Midbrain (tissue), 1 donor: ENCODE measurements at places on chromosomes 16 and 17.

DNA sequence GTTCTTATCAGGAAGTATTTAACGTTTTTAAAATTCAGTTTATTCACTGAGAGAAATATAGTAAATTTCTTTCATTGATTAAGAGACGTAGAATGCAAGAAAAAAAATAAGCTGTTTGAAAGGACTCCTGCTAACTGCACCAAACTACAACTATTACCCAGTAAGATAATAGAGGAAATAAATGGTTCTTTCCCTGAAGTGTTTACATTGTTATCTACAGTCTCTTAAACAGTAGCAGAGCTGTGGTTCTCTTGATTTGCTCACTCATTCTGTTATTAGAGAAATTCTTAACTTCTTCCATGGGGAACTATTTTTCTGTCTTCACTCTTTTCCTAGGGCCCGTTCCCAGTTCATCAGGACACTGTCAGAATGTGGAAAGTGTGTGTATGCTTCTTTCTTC lies 973.0 kb downstream of the KCNJ2 start:
- no peak for DNase-seq

DNA sequence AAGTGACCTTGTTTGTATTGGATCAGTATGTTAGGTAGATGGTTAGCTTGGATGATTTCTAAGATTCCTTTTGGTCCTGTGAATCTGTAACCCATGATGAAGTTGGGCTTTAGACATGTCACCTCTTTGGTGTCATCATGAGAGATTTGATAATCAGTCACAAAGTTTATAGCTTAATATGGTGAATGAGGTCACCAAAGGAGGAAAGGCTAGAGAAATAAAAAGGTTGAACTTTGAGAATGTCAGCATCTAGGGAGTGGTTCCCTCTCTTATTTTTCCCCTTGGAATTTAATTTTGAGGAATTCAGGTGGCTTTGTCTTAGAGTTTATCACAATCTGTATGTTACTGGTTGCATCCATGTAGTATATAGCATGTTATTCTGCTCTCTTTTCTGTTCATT lies 45.3 kb downstream of the NLK start:
- DNase-seq, result no peak

DNA sequence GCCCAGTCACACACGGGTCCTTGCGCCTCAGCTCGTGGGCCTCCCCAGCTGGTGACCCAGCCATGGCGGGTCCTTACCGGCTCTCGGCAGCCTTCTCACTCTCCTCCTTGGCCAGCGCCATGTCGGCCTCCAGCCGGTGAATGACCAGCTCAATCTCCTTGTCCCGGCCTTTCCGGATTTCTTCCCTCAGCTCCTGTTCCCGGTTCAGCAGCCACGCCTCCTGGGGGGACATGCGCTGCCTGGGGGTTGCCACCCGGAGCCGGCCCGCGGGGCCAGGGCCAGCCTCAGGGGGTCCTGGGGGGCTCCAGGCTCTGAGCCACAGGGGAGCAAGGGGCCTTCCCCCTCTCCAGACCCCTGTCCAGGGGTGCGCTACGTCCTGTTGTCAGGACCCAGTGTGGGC lies 25.1 kb upstream of the AATK start:
- no peak for DNase-seq

GRCh38 chr17:13931800-13932460 lies 137.4 kb upstream of the COX10 start:
- DNase-seq, result no peak

GRCh38 chr17:77304746-77305473 lies 164.1 kb downstream of the SEC14L1 start:
- no peak for DNase-seq

DNA sequence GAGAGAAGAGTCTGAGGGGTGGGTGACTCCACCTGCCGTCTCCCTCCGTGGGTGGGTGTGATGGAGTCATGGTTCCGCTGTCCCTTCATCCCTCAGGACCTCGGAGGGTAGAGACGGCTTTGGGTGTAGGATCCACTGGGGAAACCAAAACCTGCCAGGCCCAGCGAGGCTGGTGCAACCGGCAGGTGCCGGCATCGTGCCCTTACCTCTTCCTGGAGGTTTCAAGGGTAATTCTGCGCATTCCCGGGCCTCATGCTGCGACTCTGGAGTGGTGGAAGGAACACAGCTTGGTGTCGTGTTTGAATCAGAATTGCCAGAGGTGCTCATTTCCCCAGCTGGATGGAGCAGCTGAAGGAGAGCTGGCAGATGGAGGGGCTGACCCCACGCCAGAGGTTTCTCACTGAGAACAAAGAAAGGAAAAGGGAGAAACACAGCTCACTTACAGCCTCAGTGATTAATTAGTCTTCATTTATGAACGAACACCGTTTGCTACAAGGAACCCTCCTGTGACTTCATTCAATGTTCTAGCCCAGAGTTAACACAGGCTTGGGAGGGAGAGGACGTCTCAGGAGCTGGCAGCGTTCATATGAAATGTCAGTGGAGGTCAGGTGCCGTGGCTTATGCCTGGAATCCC lies 16.3 kb upstream of the ATP2A3 start:
- no peak for DNase-seq

DNA sequence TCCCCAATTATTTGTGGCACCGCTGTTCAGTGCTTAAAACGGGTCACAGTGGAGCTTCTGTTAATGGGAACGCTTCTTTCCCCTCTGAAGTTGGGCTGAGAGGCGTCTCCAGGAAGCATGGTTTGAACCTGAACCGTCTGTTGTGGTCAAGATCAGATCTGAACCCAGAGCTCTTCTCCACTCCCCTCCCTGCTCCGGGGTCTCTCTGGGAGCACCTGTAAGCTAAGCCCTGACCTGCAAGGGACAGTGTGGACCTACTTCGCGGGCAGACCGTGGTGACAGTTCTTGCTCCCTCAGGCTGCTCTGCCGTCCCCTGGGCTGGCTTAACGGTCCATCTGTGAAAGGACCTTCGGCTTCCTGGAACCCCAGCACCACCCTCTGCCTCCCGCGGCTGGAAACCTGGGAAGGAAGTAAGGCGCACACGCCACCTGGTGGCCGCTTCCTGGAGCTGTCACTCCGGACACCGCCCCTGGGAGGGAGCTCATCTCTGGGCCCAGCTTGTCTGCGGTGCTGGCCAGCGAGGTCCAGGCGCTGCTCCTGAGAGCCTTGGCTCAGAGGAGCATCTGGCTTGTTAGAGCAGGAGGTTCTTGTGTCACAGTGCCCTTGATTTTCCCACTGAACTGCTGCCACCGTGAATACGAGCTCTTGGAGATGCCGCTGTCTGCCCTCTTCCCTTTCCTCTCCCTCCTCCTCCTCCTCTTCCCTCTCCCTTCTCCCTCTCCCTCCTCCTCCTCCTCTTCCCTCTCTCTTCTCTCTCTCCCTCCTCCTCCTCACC lies 518.5 kb upstream of the EEF2KMT start:
- DNase-seq, result peak; percentile 73

DNA sequence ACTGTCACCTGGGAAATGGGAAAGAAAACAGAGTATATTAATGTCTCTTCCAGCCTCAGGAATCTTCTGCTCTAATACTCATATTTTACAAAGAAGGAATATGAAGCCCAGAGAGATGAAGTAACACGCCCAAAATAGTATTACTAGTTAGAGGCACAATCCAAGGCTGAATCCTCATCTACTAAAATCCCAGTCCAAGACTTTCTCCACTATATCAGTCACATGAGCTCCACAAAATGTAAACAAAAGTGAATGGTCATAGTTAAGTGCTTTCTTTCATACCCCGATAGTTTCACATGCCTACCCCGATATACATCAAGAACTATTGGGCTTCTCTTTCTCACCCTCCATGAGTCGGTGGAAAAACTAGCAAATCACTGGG lies 965 bp downstream of the INTS2 start:
- no peak for DNase-seq

DNA sequence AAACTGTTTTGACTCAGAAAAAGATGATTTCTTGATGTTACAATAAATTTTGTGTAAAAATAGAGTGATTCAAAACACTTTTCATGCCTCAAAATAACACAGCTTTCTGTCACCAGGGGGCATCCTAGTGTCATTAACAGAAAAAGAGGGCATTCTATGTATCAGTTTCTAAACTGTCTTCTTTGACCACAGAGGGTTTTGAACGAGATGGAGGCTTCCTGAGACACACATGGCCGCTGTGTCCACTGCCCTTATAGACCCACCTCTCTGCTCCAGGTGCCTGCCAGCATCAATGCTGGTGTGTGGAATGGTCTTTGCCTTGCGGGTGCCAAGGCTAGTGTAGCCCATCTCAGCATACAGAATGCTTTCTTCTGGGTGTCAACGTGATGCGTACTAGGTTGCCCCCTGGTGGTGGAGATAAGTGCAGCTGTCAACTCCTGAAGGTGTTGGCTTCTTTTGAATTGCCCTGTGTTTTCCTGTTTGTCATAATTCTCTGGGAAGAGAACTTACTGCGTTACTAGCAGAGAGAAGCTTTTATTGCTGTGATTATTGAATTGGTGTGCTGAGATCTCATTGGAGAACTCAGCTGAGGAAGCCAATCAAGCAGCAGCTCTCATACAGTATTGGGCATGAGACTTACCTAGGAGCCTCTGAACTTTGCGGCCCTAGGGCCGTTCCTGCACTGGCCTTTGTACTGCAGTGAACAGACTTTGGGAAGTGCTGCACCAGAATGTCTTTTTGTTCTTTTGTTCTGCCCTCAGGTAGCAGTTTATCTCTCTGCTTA lies 38.6 kb downstream of the USP10 start:
- peak; percentile 67 for DNase-seq
